ENCODE measurements at places on chromosomes 12 and 14. TPM values are rescaled to one million over a fixed set of nuclear protein-coding genes. Genes with fewer than 3 reads are reported as not detected.

Gene SERPINA4
- total RNA-seq, result not detected

Gene KCNH3
- 1.7 TPM for total RNA-seq

GRCh38 chr14:65045709-65046108, 56.6 kb downstream of the MAX start:
- no peak for DNase-seq

DNA sequence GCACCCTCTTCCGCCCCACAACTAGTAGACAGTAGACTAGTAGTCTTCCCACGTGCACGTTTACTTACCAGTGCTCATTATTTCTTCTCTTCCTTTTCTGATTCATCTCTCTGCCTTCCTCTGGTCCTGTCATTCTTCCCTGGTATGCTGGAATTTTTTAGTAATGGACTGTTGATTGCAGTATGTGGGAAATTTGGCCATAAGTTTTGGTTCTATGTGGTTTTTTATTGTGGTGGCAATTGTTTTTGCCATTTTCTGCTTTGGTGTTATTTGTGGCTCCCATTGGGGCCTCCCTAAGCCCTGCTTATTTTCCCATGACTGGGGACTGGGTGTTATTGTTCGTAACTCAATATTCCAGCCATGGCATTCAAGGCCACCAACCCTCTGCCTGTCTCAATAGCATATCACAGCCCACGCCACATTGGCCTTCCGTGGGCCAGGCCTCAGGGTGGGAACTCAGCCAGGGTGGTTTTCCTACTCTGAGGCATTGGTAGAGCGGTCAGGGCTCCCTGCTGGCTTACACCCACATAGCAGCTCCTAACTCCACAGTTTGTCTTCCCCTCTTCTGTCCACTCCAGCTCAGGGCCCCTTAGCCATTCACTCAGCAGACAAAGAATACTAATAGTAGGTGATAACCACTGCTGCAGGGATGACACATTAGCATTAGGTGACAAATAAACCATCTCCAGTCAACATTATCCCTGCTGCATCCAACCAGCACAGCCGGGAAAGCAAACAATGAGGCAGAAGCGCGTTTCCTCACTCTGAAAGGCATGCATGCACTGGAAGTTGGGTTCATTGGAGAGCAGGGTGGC, 321.5 kb downstream of the CACNA1C start:
- no peak for DNase-seq

DNA sequence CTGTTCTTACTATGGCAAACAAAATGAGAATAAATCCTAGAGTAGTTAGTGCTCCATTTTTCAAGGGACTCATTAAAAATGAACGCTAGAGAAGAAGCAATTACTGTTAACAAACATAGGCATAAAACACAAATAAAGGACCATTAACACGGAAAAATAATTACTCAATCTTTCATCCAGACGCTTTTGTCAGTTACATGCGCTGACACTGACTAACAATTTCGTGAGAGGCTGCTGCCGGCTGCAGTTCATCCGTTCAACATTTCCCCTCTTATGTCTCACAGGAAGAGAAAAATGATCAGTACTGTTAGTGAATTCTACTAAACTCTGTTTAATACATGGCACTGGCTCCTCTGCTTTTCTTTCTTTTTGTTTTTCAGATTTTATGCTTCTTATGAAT, 472.7 kb upstream of the FLRT2 start:
- DNase-seq, result no peak

DNA sequence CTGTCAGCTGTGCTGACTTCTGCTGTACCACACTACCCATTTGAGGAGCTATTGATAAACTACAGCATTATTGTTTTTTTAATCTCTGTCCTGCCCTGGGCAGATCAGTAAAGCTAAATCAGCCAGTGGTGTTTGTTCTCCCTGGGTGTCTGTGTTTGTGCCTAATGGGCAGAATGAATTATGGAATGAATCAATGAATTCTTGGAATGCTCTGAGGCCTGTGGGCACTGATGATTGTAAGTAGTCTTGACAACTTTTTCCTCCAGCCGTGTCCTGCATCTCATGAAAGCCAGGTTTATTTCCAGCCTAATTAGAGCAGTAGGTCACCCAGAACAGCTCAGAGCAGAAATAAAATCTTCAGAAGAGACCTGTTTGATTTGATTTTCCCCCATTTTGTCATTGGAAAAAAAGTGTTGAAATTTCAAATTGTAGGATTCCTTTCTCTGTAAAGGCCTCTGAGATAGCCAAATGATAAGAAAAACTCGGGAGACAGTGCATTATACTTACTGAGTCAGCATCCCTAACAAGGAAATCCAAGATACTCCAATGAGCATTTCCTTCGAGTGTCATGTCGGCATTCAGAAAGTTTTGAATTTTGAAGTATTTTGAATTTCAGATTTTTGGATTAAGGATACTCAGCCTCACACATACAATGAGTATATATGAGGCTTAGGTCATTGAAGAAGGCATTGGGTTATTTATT, 19.4 kb upstream of the EVL start:
- peak; percentile 72 for DNase-seq

DNA sequence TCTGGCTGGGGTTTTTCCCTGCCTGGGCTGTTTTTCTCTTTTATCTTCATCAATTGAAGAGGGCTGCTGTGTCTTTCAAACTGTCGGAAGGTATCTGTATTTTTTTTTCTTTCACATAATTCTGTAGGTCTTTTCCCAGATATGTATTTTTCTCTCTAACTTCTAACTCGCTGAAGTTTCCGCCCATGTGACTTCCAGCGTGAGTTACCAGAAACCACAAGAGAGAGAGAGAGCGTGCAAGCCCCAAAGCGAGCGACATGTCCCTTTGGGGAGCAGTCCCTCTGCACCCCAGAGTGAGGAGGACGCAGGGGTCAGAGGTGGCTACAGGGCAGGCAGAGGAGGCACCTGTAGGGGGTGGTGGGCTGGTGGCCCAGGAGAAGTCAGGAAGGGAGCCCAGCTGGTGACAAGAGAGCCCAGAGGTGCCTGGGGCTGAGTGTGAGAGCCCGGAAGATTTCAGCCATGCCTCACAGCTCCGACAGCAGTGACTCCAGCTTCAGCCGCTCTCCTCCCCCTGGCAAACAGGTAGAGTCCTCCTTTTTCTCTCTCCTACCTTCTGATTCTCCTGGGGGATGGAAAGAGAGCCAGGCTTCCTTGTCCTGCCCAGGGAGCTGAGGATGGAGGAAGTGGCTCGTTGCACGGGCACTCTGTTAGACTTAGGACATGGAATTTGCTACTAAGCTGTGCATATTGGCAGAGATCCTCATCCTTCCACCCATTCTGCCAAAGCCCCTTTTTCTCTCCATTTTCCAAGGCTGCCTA, at the start of gene BATF:
BATF (plus strand) TSS at position 246 of the 759 bp plus-strand sequence; CDS start at position 460, 214 bp downstream.
- DNase-seq, result no peak

DNA sequence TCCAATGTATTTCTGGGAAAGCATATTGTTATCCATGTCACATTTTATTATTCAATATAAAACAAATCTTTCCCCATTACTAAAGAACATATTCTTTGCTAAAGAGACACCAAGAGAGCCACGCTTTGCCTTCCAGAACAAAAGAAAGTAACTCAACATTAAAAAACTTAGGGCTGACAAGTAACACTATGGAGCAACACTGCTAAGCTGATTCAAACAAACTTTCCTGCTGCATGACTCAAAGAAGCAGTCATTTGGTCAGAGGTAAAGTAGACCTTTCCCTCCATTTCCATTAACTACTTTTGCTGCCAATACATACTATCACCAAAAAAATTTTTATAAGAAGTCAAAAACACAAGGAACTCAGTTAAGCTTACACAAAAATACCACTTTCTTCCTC, 83.0 kb downstream of the DENND5B start:
- no peak for DNase-seq

GRCh38 chr14:69500736-69501135, 16.2 kb downstream of the PLEKHD1 start:
- peak; percentile 32 for DNase-seq

DNA sequence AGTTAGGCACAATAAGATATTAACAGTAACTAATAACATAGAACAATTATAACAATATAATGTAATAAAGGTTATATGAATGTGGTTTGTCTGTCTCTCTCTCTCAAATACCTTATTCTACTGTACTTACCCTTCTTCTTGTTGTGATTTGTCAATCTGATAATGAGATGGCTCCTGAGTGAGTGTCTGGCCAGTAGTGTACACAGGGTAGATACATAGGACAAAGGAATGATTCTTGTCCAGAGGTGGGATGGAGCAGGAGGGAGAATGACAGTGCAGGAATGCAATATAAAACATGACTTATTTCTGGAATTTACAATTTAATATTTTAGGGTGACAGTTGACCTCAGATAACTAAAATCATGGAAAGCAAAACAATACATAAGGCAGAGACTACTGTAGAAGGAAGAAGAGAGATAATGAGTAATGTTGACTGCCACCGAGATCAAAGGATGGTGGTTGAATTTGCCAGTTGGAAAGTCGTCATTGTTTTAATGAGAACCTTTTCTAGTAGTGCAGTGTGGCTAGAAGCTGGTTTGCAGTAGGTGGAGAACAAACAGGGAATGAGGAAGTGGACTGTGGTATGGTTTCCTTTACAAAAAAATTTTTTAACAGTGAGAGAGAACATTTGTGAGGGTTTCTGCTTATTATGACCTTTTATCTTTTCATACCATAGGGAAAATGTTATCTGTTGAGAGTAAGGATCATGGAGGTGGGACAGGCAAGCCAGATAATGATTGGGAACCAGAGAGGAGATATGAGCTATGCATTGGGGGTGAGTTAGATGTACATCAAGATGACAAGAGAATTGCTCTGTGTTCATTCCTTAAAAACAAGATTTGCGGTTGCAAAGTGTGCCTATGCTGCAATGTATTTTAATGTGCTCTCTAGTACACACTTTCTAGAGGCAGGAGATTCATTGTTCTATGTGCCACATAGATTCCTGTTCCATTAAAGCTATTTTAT, 458.3 kb downstream of the BTG1 start:
- no peak for DNase-seq

DNA sequence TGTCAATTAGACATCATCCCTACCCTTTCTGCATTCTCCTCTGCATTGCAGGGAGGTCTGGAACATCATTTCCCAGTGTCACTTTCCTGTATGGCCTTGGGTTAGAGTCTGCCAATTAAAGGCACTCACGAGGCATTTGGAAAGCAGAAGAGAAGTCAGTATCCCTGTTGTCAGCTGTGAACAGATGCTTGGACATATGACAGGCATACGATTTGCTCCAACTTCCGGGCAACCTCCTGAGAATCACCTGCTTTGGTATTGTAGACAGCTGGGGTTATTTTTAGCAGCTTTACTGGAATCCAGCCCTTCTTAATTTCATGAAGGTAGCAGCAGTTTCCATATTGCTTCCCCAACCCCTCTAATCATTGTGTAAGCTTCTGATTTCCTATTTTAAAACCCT, 88.7 kb upstream of the DHRS4 start:
- DNase-seq, result no peak

DNA sequence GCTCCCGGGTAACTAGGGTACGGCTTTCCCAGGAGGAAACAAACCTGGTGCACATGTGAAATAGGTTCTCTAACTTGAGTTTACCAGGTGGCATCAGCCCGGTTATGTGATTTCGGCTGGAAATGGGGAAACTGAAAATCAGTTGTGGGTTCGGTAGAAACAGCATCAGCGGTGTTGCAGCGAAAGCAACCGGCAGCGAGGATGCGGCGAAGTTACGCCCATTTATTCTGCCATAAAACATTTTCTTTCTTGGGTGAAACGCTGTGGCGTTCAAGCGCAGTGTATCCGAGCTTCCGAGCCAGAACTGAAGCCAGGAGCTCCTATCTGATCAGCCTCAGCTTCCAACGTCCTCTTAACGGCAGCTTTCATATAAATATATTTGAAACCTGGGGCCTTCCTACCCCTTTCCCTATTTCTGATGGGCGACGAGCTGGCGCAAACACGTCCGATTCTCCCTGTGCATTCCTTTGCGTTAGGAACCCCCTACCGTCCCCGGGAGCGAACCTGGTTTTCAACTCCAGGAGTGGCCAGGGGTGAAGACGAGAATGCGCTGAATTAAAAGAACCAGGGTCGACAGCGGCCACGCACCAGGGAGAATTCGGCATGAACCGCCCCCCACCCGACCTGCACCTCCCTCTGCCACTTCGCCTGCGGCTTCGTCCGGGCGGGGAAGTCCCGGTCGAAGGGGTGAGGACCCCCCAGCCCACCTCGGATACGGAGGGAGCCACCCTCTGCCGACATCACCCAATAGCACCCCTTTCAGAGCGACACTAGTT, 1.6 kb downstream of the DPF3 start:
- DNase-seq, result peak; percentile 58

- no peak for DNase-seq
Measured at GRCh38 chr12:127043731-127044130, 1223.2 kb upstream of the TMEM132C start.

GRCh38 chr12:3313066-3313465, 177.9 kb upstream of the PRMT8 start:
- no peak for DNase-seq

DNA sequence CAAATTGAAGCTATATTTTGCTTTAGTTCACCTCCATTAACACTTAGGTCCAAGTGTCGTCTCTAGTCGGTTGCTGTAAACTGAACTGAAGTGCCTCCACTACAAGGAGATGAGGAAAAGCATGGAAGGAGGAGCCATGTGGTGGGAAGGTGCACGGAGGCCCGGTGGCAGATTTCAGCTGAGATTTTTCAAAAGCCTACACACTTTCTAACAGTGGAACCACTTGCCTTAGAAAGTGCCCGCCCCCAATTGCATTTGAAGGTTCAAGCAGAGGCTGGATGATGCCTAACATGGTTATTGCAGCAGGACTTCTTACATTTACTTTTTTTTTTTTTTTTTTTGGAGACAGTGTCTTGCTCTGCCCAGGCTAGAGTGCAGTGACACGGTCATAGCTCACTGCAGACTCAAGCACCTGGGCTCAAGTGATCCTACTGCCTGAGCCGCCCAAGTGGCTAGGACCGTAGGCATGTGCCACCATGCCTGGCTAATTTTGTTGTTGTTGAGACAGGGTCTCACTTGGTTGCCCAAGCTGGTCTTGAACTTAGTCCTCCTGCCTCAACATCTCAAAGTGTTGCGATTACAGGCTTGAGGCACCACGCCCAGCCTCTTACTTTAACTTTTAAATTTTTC, 27.6 kb downstream of the EML1 start:
- no peak for DNase-seq

- no peak for DNase-seq
Measured at GRCh38 chr12:16726879-16727278, 120.9 kb upstream of the LMO3 start.

DNA sequence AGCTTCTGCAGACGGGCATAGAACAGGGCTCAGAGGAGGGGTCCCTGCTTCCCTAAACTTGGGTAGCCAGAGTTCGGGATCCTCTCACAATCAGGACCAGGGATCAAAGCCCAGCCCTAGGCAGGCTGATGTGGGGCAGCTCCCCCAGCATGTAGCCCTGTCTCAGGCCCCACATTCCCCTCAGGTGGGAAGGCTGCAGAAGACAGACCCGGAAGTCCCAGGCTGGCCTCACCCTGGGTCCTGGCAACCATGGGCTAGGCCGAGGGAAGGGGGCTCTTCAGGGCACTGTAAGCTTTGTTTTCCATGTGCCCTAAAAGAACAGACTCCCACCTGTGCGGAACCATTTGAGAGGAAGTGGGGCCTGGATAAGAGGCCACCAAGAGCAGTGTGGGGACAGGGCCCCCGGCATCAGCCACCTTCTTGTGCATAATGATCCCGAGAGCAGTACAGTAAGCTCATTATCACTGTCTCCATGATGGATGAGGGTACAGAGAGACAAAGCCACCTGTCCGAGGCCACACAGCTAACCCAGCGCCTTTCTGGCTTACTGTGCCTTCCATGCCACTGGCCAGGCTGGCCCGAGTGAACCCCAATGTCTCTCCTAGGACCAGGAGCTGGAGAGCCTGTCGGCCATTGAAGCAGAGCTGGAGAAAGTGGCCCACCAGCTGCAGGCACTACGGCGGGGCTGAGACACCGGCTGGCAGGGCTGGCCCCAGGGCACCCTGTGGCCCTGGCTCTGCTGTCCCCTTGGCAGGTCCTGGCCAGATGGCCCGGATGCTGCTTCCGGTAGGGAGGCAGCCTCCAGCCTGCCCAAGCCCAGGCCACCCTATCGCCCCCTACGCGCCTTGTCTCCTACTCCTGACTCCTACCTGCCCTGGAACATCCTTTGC, 11.5 kb downstream of the CHGA start:
- DNase-seq, result no peak

All from G401 (cell line).